ENCODE measurements at places on chromosomes 3 and 15.

DNA sequence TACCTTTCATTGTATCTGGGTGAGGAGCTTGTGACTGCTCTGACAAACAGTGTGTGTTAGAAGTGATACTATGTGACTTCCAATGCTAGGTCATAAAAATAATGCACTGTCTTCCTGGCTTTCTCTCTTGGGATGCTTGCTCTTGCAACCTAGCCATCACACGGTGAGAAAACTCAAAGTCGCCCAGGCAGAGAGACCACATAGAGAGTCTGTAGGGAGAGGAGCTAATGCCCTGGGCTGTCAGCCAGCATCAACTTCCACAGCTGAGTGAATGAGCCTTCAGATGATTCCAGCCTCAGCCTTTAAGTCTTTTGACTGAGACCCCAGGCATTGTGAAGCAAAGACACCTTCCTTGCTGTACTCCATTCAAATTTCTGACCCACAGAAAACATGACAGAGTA, 220.6 kb upstream of the SGO1 start:
- no peak for DNase-seq

DNA sequence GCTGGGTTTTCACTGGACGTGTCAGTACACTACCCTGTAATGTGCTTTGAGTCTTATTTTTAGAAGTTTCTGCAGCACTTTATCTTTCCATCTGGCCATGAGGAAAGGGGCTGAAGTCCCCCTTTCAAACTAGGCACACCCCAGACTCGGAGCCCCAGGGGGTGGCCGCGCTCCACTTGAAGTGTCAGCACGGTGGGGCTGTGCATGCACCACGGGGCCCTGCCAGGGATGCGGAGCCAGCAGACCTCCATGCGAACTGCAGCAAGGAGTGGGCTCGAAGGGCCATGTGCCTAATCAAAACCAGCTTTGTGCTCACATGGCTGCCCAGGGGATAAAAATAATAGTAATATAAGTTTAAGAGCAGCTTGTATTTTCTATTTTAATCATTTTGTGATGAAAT, 100.9 kb upstream of the HACD2 start:
- DNase-seq: no peak

GRCh38 chr3:18247139-18247695, 177.9 kb downstream of the SATB1 start:
- no peak for DNase-seq

DNA sequence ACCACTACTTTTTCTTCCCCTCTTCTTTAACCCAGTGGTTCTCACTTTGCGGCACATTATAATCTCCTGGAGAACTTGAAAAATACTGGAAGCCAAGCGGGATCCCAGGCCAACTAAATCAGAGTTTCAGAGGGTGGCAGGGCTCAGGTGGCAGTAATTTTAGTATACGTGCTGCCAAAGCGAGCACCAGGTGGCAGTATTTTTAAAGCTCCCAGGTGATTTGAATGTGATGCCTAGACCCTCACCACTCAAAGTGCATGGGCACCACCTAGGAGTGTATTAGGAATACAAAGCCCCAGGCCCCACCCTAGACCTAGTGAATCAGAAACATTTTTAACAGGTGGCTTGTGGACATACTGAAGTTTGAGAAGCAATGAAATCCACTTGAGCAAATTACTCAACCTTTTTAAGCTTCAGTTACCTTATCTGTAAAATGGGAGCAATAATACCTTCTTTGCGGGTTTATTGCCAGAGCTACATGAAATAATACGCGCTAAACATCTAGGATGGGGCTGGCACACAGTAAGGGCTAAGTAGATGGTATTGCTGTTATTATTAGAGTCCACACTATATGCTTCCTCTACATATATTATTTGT, 8.3 kb downstream of the B3GALNT1 start:
- DNase-seq: no peak

- DNase-seq: peak; percentile 54
These were observed 18.8 kb downstream of the HEMK1 start for GRCh38 chr3:50587806-50588758.

- no peak for DNase-seq
These were observed 36.2 kb downstream of the CLDN1 start for GRCh38 chr3:190286014-190286413.

GRCh38 chr15:51634591-51635198, 12.1 kb upstream of the DMXL2 start:
- DNase-seq: no peak

DNA sequence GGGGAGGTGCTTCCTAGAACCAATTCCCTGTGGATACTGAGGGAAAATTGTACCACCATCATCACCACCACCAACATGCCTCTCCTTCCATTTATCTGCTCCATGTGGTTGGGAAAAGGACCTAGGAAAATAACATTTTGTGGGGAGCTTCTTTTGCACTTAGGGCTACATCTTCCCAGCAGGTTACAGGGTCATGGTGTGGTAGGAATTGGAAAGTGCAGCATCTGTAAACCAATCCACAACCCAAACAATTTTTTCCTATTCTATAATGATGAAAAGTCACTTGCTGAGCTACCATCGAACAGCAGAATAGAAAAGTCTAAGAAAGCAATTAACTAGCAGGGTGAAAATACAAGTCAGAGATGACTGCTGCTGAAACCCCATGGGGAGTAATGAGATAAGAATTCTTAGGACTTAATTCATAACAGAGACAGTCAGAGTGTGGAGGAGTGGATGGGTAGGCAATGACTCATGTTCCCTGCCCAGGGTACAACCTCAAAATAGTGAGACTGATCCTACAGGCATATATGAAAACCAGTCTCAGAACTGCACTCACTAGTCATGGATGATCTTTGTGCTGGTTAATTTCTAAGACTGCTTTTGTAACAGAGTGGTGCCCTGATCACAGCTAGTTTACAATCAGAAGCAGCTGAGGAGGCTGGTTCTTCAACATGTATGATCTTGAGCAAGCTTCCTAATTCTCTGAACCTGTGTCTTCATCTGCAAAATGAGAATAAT, 38.1 kb upstream of the LEKR1 start:
- DNase-seq: peak; percentile 27

GRCh38 chr3:125694761-125695294, 99.5 kb upstream of the OSBPL11 start:
- no peak for DNase-seq

DNA sequence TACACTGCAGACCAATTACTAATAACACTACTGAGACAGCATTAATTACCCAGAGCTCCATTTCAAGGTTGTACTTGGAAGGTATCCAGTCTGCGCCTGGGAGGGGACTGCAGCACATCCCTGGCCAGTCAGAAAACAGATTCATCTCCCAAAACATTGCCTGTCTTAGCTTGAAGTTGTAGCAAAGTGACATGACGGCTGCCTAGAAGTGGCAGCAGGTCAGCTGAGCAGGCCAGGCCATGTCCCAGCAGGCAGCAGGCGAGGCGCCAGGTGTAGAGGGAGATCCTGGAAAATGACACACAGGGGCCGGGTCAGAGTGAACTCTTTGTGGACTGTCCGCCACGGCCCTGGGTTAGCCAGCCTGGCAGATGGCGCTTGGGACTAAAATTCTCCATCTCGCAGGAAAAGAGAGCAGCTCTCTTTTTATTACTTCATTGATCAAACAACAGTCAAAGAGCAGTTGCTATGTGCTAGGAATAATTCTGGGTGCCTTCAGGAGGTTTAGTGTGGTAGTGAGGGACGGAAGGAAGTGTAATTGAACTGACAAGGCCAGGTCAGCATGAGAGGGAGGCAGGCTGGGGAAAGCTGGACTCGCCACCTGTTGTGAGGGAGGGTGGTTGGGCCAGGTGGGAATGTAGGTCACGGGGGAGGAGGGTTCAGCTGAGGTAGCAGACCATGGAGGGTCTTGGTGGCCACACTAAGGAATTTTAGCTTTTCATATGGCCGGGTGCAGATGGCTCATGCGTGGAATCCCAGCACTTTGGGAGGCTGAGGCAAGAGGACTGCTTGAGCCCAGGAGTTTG, 1.3 kb upstream of the MAP6D1 start:
- DNase-seq: no peak

- DNase-seq: no peak
These were observed 370.7 kb upstream of the SLCO3A1 start for GRCh38 chr15:91482799-91483198.

- no peak for DNase-seq
These were observed 285.6 kb downstream of the GRM7 start for GRCh38 chr3:7146529-7146928.

DNA sequence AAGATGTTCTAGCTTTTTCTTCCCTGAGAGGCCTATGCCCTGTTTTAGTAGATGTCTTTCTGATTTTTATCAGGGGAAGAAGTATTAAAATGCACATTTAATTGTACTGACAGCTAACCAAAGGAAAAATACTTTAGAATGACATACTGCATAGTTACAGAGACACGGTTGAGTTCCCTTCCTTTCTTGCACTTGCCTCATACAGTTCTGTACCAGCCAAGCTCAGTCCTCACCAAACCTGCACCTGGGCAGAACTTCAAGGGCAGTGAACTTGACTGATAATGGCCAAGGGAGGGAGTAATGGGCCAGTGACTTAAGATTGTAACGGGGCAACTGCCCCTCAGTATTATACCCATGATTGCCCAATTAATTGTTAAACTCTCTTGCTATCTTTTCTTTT, 34.1 kb upstream of the RASGRP1 start:
- no peak for DNase-seq

DNA sequence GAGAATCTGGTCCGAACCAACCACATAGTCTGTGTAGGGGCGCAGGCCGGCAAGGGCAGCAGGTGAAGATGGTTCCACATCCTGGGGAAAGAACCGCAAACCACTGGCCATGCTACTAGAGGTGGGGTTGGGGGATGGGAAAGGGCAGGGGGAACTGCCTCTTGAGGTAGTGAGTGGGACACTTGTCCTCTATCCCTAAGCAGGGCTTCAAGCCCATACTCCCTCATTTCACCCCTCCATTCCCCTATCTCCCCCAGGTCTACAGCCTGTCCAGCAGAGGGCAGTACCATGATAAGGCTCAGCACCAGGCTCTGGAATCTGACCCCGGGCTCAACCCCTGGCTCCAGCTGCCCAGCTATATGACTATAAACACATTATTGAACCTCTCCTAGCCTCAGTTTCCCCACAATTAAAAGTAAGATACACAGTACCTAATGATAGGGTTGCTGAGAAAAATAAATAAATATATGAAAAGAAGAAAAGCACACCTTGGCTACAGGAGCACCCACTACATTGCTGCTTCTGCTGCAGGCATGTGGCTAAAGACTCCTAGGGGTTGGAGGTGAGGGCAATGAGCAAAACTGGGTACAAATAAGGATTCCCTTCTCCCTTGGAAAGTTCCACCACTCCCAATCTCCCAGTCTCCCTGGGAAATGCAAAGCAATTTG, 6.3 kb downstream of the GORASP1 start:
- peak; percentile 78 for DNase-seq

- no peak for DNase-seq
These were observed 184.5 kb downstream of the NR1D2 start for GRCh38 chr3:24129549-24129948.
